ENCODE measurements at places on chromosomes 2 and 18. TPM values are rescaled to one million over a fixed set of nuclear protein-coding genes. Genes with fewer than 3 reads are reported as not detected.

DNA sequence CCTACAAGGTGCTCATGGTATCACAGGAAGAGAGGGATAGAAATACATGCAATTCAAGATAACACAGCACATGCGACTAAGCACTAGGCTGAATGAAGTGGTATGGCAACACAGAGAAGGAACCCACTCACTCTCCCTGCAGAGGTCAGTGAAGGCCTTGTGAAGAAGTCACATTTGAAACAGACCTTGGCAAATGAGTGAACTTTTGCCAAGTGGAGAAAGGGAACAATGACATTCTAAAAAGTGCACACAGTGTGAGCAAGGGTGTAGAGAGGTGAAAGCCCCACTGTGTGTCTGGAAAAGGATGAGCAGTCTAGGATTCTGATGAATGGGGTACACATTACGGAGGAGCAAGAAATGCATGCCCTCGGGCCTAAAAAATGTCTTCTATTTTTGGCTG is 23.3 kb downstream of the KLF7 start:
- DNase-seq: no peak

GRCh38 chr2:8416849-8417832 is 264.7 kb upstream of the ID2 start:
- no peak for DNase-seq

GRCh38 chr2:108263401-108263800 is 23.6 kb downstream of the SULT1C3 start:
- DNase-seq: no peak

- DNase-seq: no peak
These were observed 3.5 kb downstream of the KCNG2 start for GRCh38 chr18:79801217-79801616.

- no peak for DNase-seq
These were observed 9.4 kb downstream of the SMAD4 start for GRCh38 chr18:51039138-51040112.

GRCh38 chr2:197170208-197170607 is 140.4 kb downstream of the ANKRD44 start:
- no peak for DNase-seq

- DNase-seq: no peak
These were observed 621.2 kb upstream of the ACVR2A start for GRCh38 chr2:147223553-147224060.

GRCh38 chr2:119384971-119385370 is 18.2 kb downstream of the DBI start:
- no peak for DNase-seq

- DNase-seq: no peak
These were observed 713.7 kb downstream of the TSN start for GRCh38 chr2:122469147-122469546.

- DNase-seq: no peak
These were observed 69.3 kb downstream of the TMEM247 start for GRCh38 chr2:46548521-46549144.

DNA sequence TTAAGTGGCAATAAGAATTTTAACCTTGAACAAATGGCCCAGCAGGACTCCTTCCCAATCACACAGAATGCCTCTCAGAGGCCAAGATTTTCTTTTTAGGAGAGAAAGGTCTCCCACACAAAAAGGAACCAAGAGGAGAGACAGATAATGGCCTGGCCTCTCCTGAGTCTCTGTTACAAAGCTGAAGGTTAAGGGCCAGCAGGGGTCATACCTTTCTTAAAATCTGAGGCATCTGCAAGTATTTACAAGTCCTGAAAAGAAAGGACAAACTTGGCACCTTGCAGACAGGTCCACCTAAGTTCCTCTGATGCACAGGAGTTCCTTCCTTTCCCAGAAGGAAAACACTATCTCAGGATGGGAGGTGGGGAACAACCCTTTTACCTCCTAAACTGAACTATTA is 142.3 kb downstream of the TMEM163 start:
- no peak for DNase-seq

- no peak for DNase-seq
These were observed 53.9 kb upstream of the PXDN start for GRCh38 chr2:1798115-1798784.

- no peak for DNase-seq
These were observed 15.5 kb downstream of the ITPRID2 start for GRCh38 chr2:181907057-181907456.

DNA sequence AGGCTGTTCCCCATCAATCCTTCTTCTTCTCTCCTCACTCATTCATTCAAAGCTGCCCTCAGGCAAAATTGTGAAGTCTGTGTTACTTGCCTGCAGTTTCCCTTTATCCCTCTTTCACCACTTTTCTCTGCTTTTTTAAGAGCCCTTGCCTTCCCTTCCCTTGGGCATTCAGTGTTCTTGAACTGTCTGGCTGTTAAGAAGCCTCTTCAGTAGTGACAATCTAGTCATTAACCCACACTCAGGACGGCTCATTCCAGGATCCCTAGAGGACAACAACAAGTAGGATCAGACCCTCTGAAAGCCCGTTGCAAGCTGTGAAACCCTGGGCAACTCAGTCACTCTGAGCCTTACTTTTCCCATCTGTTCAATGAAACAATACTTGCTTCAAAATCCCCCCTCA is 615.7 kb downstream of the EPHA4 start:
- no peak for DNase-seq

- DNase-seq: no peak
These were observed 100.3 kb downstream of the KLHL29 start for GRCh38 chr2:23485261-23485660.

DNA sequence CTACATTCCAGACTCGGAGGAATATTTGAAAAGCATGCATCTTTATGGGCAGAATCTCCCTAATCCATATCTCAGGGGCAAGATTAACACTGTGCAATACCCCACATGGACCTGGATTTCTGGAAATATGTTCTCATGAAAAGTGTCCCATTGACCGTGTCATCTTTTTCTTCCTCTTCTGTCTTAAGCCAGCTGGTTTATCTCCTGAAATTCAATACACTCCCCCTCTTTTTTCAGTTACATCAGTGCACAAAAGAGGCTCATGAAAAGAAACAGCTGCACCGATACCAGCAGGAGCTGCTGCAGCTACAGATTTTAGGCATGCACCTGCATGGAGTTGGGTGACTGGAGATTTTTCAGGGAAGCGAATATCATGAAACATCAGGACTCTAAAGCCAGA is 117.2 kb downstream of the SLC4A3 start:
- DNase-seq: no peak

DNA sequence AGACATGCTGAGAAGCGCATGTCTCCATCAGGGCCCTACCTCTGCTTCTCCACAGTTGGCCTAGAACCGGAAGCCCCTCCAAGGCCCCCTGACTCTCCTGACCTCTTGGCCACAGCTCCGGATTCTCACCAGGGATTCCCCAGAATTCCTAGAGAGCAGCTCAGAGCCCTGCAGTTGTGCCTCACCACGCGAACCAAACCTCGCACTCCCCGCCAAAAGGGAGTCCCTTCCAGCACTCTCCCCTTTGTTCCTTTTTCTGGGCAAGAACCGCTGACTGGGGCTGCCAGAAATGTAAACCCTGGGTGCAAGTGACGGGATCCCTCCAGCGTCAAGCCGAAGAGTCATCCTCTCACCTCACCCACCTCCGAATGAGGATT is 36.7 kb downstream of the AFF3 start:
- DNase-seq: no peak

GRCh38 chr2:71299507-71299906 is 32.1 kb upstream of the ZNF638 start:
- no peak for DNase-seq

DNA sequence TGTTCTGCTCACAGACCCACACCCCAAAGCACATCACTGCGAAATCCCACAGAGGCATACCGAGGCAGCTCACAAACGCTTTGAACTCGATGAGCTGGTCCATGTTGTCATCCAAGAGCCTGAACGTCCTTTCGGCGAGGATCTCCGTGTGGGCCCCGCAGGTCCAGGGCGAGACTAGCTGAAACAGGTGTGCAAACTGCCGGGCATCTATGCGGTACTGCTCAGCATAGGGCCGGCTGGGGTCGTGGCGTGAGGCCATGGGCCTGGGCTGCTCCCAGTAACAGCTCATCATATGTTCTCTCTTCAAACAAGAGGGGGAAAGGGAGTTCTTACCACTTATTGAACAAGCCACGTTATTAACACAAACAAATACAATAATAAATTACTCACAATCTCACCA is 20.1 kb downstream of the RPL31 start:
- DNase-seq: no peak

- DNase-seq: no peak
These were observed 53.3 kb upstream of the NFU1 start for GRCh38 chr2:69490486-69490885.

DNA sequence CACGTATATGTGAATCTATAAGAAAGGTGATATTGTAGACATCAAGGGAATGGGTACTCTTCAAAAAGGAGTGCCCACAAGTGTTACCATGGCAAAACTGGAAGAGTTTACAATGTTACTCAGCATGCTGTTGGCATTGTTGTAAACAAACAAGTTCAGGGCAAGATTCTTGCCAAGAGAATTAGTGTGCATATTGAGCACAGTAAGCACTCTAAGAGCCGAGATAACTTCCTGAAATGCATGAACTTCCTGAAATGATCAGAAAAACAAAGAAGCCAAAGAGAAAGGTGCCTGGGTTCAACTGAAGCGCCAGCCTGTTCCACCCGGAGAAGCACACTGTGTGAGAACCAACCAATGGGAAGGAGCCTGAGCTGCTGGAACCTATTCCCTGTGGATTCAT is 101.0 kb downstream of the HS6ST1 start:
- no peak for DNase-seq

DNA sequence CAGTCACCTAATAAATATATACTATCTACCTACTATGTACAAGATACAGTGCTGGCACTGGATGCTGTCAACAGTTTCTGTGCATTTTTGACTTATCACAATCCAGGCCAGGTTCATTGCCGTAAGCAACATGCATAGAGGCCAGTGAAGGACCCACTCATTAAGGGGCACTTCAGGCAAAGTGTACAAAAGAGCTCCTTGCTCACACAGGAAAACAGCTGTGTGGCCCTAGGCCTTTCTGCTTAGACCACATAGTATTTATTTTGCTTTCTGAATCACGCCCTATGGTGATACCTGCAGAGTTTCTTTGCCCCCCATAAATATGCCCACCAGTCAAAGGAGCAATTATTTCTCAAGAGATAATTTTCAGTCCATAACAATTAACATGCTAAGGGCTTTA is 39.6 kb upstream of the STAT4 start:
- DNase-seq: no peak

DNA sequence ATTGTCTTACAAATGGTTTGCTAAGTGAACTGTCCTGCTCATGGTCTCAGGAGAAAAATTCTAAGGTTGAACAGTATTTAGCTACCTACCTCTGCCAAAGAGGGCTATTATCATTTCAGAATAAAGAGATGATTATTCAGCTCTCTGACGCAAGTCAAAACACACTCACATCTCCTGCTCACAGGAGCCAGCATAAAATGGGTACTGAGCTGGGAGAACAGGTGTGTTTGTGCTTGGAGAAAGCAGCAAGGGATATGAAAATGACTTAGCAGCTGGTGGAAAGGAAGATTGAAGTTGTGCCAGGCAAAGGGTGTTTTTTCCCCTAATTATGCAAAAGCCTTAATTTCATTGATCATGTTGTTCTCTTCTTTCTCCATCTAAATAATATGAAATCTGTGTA is 47.3 kb upstream of the TANK start:
- DNase-seq: no peak

GRCh38 chr2:190334479-190335224 is 8.7 kb upstream of the INPP1 start:
- no peak for DNase-seq

DNA sequence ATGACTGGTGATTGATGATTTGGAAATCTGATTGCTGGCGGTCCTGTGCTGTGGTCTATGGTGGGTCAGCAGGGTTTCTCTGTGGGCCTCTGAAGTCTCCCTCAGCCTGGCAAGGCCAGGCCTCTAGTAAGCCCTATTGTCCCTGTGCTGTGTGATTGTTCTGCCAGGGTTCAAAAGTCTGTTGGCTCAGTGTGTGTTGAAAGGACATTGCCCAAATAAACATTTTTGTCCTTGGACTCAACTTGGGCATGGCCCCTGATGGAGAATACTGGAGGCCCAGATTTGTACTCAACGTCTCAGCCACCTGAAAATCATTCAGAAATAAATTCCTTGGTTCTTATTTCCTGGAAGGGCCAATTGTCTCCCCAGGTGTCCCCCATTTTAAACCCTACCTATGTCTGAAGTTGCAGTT is 74.4 kb downstream of the MAP4K4 start:
- DNase-seq: no peak

- DNase-seq: no peak
These were observed 13.8 kb upstream of the SPATA3 start for GRCh38 chr2:230982126-230982525.

DNA sequence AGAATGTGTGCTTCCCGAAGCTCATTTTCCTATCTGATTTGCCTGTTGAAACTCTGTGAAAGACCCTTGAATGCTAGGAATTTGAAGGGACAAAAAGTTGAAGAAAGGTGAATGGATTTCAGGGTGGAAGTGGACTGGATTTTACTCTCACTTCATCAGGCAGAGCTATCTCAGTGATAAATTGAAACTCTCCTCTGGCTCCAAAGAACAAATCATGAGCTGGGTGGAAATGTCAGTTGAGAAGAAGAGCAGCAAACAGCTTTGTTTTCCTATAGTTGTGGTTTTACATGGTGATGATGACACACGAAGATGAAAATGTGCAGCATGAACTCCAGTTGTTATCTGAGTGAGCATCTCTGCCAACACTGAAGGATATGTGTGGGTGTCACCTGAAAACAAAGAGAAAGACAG is 34.4 kb downstream of the CD28 start:
- DNase-seq: no peak

GRCh38 chr18:51988277-51988676 is 351.7 kb upstream of the DCC start:
- DNase-seq: no peak

DNA sequence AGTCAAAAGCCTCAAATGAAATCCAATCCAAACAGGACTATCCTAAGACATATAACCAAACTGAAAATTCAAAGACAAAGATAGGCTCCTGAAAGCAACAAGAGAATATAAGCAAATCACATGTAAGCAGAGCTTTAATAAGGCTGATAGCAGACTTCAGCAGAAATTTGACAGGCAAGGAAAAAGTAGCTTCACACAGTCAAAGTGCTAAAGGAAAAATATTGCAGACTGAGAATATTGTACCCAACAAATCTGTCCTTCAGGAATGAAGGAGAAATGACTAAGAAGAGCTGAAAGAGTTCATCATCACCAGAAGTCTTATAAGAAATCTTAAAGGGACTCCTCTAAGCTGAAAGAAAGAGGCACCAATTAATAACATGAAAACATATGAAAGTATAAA is 150.0 kb downstream of the EVA1A start:
- no peak for DNase-seq

The MEIS1 gene
- total RNA-seq: not detected

The CHRND gene
- total RNA-seq: not detected

The PMAIP1 gene
- 25.3 TPM for total RNA-seq

The SRD5A2 gene
- total RNA-seq: not detected

The TMEFF2 gene
- not detected for total RNA-seq

The CCDC85A gene
- not detected for total RNA-seq

The ARHGAP28 gene
- not detected for total RNA-seq

The DNAH6 gene
- total RNA-seq: 0.83 TPM

The UGT1A5 gene
- not detected for total RNA-seq

The SNX17 gene
- 113 TPM for total RNA-seq

The GAL3ST2 gene
- total RNA-seq: 0.43 TPM

The ATP8B1 gene
- total RNA-seq: 0.25 TPM

The GRP gene
- total RNA-seq: not detected

The IL36B gene
- not detected for total RNA-seq

All from activated naive CD8-positive, alpha-beta T cell treated with anti-CD3 and anti-CD28 coated beads, Interleukin-2, amount 10 ng/mL, durations not matched to agents 7 days and 5 days (primary cell).